ENCODE measurements at places on chromosomes 11 and 22.

- peak; percentile 32 for DNase-seq
Measured at GRCh38 chr11:75532200-75533048, 6.7 kb upstream of the GDPD5 start.

DNA sequence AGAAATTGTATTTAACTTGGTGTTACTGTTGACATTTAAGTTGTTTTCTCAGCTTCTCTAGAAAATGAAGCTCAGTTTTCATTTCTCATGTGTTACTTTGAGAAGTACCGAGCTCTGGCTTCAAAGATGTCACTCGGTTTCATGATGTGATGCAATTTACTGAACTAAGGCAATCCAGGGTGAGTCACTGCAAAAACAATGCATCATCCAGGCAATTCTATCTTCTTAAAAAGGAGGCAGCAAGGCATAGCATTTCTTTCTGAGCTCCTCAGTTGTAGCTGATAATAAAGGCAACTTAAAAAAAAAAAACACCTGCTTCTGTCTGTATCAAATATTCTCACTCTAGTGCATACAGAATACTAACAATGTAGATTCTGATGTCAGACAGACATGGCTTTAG is 91.1 kb upstream of the KCNA4 start:
- no peak for DNase-seq

GRCh38 chr11:69462106-69462951 is 19.1 kb upstream of the LINC01488 start:
- no peak for DNase-seq

- DNase-seq, result no peak
Measured at GRCh38 chr11:72752088-72752914, at the start of gene ARAP1. Gene ARAP1 (minus strand): TSS chr11:72752408. CDS start chr11:72727128, 25,280 bp downstream.

DNA sequence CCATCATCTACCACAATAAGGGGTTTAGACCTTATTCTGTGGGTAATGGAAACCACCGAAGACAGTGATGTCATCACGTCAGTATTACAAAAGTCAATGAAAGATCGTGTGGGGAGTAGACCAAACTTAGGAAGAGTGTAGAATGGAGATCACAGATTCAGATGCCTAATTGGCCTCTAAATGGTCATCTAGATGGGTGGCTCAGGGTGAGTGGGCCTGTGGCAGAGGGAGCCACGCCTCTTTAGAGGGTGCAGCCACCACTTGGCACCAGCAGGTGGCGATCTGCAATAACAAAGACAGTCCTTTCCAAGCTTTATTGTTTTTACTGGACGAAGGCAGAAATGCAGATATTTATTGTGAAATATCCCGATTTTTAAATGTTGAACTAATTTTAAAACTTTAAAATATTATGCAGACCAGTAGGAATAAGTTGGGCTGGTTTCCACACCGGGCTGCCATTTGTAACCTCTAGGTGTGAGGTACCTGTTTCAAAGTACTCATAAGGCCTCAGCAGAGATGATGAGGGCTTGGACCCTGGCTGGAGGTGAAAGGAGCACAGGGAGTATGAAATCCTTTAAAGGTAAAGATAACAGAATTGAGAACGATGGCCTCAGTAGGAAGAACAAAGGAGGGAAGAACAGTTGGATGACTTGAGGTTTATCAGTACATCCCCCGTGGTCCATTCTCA is 222.0 kb downstream of the DBX1 start:
- DNase-seq, result no peak

DNA sequence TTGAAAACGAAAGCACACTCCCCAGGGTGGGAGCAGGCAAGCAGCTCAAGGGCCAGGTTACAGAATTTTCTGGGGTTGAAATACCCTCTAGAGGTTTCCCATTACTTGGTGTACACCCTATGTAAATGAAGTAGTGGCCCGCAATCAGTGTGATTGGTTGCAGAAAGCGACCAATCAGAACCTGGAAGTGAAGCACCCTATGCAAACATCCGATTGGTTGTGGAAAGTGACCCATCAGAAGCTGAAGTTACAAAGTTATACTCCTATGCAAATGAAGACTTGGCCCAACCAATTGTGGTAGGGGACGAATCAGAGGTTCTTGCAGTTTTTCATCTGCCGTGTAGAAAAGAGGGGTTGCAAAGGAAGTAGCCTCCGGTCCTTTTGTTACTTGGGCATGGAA is 19.2 kb downstream of the PRR5 start:
- no peak for DNase-seq

DNA sequence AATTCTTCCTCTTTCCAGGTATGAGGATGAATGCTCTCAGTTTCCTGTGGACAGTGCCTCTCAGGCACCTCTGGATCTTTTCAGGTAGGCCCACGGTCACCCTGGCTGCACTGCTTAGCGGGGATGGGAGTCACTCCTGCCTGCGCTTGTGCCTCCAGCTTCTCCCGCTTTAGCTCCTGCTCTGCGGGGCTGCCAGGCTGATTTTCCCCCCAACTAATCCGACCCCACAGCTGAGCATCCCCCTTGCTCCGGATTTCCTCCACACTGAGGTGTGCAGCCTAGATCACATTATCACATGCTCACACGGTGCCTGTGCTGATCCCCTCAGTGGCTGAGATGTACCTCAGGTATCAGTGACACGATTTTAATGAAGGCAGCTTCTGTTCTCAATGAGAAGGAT is 879.1 kb downstream of the OPCML start:
- DNase-seq, result no peak

DNA sequence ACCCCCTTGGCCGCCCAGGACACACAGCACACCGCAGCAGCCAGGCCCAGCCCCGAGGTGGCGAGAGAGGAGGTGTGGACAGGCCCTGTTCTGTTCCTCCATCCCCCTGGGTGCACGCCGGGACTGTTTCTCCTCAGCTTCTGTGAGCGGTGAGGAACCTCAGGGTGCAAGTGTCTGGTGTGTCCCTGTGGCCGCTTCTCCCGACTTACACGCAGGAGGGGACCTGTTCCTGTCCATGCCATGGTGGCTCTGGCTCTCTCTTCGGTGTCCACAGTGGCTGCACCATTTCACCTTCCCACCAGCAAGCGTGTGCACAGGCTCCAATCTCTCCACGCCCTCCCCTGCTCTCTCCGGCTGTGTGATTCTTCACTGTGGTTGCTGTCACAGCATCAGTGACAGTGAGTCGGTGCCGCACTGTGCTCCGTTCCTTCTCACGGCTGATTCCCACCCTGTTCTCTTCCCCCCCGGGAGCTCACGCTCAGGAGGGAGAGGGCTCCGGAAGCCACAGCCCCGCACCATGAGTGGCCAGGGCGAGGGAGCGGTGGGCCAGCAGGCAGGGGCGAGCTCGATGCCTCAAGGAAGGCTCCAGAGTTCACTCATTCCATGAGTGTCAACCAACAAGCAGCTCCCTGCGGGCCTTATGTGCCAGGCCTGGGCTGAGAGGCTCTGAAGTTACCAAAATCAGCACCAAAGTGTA is 18.6 kb upstream of the WNT7B start:
- no peak for DNase-seq

DNA sequence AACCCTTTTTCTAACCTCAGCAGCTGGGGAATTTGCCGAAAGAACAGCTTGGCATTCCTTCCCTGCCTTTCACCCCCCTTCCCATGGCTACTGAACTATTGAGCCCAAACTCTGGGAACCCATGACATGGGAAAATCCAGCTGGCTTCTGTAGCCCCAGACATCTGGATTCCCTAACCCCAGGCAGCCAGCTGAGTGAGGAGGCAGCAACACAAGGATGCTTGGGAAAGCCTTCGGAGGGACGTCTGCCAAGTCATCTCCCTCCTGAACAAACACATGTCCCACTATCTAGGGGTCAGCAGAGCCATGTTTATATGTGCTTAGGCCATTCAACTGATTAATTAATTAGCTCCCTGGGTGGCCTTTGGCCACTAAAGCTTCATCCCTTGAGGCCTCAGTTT is 21.6 kb downstream of the LRRC55 start:
- DNase-seq, result no peak

- peak; percentile 66 for DNase-seq
Measured at GRCh38 chr11:10450462-10451425, 4.3 kb upstream of the AMPD3 start.

DNA sequence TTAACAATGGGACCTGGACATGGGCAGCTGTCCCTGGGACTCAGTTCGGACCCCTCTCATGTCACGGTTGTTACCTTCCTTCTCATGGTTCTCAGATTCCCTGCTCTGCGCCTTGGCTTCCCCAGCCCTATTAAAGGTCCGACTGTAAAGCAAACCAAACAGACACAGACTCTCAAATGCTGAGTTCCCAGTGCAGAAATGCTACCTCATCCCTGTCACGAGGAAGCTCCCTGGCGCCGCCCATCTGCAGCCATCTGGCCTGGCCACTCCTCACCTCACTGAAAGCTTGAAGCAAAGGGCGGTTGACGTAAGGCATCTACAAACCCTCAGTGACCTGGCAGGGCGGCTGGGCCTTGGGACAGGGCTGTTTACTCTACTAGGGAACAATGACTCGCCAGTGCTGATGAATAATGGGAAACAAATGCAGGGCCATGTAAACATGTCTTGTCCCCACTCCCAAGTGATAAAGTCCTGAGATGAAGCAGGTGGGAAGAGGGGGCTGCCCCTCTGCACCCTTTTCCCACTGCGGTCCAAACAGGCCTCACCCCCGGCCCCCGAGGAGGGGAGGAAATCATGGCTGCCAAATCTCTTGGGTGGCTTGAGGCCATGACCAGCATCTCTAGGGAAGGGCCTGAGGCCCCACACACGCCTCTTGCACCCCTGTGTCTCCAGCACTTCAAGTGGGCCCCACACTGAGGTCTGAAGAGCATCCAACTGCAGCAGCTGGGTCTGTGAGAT is 49.3 kb downstream of the SCUBE1 start:
- DNase-seq, result peak; percentile 67

DNA sequence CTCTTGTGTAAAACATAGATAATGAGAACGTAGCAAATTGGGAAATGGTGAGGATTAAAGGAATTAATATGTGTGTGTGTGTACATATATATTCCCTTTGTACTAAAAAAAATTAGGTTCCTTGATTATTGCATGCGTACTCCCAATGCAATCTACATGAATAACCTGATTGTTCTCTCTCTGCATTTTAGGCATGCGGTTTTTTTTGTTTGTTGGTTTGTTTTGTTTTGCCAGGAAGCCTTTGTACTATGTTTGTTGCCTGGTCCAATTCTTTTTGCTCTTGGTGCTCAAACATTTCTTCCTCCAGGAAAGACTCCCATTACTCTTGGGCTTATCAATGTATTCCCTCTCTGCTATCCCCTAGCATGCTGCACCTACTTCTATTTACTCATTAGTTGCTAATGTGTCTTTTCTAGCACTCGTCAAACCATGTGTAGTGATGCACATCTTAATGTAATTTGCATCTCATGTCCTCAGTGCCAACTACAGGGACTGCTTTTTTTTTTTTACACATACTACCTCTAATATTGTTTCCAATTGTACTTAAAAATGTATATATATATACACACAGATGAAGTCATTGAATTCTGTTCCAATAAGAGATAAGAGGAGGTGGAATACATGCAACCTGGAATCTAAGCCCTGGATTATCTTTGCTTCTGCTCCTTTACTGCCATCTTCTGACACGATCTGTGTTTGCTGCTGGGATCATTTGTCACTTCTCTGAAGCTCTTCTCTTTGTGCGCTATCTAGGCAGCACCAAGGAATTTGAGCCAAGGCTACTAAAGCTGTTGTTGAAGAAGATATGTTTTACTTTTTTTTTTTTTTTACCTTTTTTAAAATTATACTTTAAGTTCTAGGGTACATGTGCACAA is 197.2 kb upstream of the ANO3 start:
- DNase-seq, result peak; percentile 50

DNA sequence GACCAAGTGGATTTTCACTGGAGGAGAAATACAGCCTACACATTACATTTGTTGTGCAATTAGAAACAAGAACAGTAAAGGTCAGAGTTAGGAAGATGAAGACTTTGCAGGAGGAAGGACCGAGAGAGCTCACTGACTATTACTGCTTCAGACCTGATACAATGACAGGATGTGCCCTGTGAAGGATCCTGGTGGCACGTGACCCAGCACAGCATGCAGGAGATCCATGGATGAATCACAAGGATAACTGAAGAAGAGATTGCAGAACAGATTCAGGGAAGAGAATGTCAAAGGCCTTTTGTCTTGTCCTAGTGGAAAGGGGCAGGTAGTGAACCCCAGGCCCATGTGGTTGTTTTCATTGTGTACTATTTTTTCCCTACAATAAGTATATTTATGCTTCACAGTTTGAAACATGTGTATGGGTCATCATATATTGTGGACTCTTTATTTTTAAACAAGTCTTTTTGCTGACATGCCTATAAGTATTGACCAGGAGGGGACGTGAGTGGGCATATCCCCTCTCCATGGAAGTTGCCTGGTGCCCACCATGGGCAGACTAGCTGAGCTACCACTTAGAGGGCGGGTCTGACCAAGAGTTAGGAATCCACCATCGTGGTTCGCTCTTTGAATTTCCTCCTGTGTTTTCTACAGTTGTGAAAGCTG is 44.3 kb downstream of the RASSF10 start:
- no peak for DNase-seq

DNA sequence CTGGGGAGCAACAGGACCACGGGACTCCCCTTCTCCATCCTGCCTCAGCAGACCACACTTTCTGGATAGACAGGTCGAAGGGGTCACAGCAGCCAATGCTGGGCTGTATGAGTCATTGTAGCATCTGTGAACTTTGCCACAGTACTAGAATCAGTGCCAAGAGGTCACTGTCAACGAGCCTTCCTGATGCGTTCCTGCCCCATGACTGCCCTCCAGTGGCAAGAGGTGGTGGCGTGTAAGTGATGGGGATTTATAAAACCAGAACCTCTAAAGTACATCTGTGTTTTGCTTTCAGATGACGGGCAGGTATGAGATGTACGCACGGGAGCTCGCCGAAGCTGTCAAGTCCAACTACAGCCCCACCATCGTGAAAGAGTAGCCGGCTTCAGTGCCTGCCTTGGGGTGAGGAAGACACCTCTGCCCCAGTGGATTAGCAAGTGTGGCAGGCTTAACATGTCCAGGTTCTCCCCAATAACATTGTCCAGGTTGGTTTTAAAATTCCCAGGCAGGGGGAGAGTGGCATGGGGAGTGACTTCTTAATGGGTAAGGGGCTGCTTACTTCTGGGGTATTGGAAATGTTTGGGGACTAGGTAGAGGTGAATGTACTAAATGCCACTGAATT is 29.4 kb downstream of the GUCD1 start:
- DNase-seq, result peak; percentile 74

DNA sequence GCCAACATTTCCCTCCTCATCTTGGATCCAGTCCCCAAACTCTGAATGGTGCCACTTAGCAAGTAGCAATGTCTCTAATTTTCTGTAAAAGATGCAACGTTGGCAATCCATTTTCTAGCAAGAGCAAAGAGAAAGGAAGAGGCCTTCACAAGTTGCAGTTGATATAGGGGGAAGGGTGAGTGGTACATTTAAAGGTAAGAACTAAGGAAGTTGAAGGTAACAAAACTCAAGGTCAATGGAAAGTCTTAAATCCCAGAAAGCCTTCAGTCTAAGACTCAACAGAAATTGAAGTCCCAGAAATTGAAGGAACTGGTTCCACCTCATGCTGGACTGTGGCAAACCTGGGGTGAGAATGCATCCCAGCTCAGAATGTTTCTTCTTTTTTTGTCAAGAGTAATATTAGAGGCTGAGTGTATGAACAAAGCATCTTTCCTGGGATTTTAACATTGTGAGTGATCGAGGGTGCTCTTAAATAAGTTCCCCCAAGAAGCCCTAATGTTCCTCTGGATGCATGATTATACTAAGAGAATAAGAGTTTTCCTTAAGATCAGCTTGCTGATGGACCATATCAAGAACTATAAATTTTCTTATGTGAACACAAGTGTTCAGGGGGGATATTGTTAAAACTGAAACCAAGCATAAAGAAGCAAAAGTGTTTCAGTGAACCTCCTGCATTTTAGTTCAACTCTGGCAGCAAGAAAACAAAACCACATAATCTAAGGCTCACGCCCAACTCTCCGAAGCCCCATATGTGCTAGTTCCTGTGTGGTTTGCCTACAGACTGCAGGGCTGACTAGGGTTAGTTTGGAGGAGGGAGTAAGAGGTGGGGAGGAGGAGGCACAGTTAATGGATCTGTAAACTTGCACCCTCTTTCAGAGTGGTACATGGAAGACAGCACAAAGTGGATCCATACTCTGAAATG is at the start of gene GRAP2:
TSS of gene GRAP2 (plus strand) at position 779 of the 922 bp plus-strand sequence. CDS start 46,023 bp downstream, outside the sequence.
- DNase-seq, result no peak

Measured in NCI-H2171 treated with DMSO at 0.1 percent for 48 hours (cell line).